Hematopoietic multipotent progenitor cell treated with erythropoietin and hydrocortisone succinate and interleukin-3 and kit ligand, for 8 days (in vitro differentiated cells): ENCODE measurements at places on chromosomes 12 and 14.

GRCh38 chr12:131990066-131990979, 40.6 kb downstream of the EP400 start:
- DNase-seq = no peak

- no peak for DNase-seq
Measured at GRCh38 chr12:63846238-63846967, 1.9 kb downstream of the SRGAP1 start.

DNA sequence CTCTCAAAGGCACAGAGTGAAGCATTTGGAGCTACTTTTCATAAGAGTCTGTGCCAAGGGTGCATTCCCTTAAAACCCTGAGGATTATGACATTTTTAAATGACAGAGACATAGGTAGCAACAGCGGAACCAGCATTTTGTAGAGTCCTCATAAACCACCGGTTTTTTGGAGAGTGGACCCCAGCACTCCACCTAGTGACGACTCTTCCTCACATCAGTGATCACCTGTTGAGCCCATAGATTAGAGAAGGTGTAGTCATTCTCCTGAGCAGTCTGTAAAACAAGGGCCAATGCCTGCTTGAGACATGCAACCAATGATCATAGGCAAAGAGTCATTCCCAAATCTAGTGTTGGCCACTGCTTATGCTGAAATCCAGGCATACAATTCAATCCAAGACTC, 399.1 kb downstream of the GXYLT1 start:
- DNase-seq = no peak

DNA sequence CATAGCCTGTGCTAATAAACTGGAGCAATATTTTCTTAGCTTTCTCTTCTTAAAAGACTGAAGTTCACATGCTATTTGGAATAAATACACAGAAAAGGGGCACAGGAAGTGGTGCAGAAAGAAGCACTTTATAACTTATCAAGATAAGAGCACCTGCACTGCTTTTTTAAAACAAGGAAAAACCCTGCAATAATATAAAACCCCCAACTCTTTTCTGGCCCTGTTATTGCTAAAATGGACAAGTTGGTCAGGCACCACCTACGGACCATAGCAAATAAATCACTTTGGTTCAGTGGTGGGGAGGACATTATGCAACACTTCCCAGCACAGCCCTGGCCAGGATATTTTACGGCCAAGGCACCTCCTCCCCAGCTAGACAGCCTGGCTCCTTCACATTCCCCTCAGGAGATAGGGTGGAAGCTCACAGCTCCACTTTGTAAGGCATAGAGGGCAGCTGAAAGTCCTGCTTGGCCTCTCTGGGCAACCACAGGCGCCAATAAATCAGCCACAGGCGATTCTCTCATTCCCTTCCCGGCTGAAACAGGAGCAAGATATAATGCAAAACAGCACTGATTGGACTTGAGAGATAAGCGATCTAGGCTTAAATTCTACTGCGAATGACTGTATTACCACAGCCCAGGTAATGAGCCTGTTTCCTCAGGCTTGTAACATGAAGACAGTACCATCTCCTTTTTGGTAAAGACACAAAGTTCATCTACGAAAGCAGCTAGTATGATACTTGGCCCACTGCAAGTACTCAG, 2.0 kb downstream of the ZBTB25 start:
- DNase-seq = no peak

DNA sequence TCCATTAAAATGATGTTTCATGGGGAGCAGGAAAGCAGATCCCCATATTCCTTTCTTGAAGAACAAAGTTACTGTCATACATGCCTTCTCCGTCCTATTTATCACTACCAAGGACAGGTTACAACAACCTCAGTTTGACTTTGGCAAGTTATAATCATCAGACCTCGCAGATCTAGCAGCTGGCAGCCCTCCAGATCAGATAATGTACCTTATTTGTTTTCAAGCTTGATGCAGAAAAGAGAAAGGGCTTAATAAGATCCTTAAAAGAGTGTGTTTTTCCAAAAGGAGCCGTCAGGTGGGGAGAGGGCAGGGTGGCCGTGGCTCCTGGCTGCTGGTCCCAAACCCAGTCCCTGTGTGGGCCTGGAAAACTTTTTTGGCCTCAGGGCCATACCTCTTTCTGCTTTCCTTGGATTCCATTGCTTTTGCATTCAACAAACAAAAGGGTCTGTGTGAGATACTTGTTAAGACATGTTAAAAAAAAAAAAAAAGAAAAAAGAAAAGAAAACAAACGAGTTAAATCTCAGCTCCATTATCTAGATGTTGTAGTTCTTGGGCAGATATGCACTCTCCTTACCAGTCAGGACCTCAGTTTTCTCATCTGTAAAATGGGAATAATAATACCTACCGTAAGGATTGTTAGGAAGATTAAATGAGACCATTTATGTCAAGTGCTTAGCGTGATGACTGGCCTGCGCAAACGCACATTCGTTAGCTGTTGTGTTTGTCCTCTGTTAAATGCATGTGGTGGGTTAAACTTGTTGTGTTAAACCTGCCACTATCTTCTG, 64.6 kb downstream of the B4GALNT3 start:
- DNase-seq = peak; percentile 6

DNA sequence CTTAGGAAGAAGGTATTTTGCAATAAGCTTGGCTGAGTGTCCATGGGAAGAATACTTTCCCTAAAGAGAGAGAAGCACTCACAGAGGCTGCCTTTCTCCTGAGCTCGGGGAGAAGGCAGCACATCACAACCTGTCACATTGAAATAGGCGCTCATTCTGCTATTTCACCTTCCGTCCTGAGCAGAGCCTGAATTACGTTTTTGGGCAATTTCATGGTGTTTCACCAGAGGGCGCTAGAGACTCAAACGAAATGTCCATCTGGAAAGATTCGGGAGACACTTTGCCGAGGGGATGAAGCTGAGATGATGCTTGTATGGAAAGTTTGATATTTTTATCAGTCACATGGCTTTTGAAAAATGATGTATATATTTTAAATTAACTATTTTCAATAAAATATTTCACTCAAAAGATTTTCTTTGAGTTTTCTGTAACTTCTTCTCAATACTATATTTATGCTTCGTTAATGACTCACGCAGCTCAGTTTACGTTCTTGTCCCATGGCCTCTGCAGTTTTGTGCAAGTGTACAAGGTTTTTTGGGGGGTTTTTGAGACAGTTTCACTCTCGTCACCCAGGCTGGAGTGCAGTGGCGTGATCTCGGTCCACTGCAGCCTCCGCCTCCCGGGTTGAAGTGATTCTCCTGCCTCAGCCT, 17.4 kb upstream of the B4GALNT3 start:
- DNase-seq = peak; percentile 61

DNA sequence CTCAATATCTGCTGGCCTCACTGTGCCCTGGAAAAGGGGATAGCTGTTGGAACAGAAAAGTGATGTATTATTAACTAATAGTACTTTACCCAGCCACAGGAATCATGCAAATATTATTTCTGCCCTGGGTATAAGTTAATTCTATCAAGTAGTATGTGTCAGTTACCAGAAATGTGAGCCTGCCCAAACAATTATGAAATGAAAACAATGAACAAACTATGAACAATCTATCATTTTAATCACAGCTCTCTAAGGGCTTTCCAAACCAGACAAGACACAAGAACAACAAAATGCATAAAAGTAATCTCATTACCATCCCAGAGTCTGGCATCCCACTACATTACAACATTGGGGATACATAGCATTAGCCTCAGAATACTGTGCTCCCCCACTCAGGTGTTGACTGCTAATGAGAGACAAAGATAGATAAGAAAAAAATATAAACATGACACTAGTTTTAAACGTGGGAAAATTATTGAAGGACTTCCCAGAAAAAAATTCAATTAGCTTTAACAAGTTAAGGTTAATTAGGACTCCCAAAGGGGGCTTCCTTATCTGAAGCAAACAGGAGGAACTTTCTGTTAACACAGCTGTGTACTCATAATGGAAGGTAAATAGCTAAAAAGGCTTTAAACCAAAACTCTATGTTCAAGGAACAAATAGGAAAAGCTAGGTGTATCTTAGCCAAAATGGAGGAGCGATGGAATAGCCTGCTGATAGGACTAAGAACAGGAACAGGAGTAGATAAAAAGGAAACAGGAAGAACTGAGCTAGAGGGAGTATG, 3.3 kb downstream of the DCAF5 start:
- peak; percentile 28 for DNase-seq

GRCh38 chr12:12156116-12156515, 85.4 kb downstream of the BCL2L14 start:
- DNase-seq = no peak

GRCh38 chr14:30573226-30573814, 14.4 kb downstream of the G2E3 start:
- DNase-seq = no peak

- DNase-seq = peak; percentile 15
Measured at GRCh38 chr12:107448198-107448597, 237.4 kb upstream of the PWP1 start.

- no peak for DNase-seq
Measured at GRCh38 chr12:40439771-40440492, 215.1 kb downstream of the LRRK2 start.

DNA sequence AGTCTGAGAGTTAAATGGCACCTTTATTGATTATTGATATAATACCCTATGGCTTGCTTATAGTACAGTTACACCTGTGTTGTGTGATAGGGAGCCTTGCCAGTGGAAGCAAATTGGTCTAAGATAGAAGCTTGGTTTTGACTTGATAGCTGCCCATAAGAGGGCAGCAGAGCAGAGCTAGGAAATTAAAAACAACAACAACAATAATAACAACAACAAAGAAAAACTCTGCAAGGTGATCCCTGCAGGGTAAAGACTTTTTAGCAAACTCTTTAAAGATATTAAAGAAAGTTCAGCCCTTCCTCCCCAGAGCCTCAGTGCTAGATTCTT, 18.0 kb upstream of the RNASE10 start:
- no peak for DNase-seq

DNA sequence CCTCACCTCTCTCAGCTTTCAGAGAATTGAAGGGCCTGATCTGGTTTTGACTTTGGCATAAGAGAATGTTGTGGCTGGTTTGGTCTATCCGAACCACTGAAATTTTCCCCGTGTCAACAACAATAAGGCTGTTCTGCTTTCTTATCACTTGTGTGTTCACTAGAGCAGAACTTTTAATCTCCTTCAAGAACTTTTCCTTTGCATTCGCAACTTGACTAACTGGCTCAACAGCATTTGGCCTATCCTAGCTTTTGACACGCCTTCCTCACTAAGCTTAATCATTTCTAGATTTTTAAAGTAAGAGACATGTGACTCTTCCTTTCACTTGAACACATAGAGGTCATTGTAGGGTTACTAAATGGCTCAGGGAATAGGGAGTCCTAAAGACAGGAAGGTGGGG, 25.9 kb upstream of the EDDM3A start:
- no peak for DNase-seq

- no peak for DNase-seq
Measured at GRCh38 chr12:126519833-126520232, 1454.6 kb downstream of the AACS start.
